ENCODE measurements at places on chromosomes 13 and 19. TPM values are rescaled to one million over a fixed set of nuclear protein-coding genes. Genes with fewer than 3 reads are reported as not detected.

DNA sequence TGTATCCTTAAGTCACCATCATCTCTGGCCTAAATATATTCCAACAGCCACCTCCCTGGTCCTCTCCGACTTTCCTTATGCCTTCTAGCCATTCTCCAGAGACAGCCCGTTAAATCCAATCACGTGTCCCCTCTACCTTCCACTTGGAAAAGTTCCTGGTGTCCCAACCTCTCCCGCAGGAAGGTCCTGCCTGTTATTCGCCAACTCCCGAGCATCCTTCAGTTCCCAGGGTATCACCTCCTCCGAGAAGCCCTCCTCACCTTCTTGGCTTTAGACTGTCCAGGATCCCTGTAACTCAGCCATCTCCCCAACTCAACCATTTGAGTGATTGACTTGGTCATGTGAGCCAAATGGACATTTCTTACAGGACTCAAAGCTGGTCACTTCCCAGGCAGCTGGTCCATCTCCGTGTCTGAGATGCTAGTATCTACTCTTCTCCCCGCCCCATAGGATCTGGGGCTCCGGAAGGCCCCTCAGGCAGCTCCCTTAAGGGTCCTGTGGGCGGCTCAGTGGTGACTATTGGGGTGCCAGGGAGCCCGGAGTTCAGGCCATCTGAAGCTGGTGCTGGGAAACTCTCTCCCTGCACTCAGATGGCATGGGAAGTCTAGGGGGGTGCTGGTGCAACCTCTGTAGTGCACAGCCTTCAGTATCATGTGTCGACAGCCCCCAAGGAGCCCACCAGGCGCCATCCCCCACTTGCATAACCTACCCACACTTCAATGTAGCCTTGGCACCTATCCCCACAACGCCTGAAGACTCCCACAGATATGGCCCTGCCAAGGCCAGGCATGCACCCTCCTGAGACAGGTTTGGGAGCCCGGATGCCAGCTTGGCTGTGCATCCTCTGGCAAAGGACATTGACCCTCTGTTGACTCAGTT is 27.9 kb upstream of the NANOS3 start:
- no peak for DNase-seq

- DNase-seq = no peak
Observed at GRCh38 chr19:2507109-2507508, 31.2 kb downstream of the GADD45B start.

DNA sequence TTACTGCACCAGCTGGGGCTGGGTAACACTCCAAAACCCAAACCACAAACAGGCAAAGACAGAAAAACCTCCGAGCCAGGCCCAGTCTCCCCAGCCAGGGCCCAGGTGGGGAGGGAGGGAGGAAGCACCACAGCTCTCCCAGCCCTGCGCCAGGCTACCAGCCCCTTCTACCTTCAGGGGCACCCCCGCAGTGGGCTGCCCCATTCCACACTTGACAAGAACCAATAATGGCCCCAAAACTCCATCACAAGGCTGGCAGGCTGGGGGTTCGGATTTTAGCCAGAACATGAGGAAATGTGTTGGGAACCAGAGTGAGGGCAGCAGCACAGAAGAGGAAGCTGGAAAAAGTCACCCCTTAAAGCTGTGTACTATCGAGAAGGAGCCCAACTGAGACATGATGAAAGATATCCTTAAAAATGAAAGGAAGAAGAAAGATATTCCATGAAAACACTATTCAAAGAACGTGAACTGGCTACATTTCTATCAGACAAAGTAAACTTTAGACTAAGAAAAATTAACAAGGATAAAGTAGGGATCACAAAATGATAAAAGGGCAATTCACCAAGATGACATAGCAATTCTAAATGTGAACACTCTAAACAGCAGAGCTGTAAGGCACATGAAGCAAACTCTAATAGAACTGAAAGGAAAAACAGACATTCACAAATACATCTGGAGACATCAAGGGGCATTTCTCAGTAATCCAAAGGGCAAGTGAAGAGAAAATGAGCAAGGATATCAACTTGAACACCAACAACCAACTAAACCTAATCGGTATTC is 12.9 kb downstream of the TUBGCP3 start:
- no peak for DNase-seq

DNA sequence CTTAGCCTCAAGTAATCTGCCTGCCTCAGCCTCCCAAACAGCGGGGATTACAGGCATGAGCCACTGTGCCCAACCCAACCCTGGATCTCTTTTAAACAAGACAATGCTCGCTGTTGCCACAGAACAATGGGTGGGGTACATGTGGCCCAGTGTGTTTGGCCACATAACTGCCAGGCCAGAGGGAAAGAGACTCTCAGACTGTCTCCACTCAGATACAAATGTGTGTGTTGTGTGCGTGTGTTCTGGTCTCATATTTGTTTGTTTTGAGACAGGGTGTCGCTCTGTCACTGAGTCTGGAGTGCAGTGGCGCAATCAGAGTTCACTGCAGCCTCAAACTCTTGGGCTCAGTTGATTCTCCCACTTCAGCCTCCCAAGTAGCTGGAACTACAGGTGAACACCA is 25.8 kb downstream of the LDLR start:
- DNase-seq = no peak

GRCh38 chr13:30881191-30881651 is 24.9 kb upstream of the MEDAG start:
- no peak for DNase-seq

DNA sequence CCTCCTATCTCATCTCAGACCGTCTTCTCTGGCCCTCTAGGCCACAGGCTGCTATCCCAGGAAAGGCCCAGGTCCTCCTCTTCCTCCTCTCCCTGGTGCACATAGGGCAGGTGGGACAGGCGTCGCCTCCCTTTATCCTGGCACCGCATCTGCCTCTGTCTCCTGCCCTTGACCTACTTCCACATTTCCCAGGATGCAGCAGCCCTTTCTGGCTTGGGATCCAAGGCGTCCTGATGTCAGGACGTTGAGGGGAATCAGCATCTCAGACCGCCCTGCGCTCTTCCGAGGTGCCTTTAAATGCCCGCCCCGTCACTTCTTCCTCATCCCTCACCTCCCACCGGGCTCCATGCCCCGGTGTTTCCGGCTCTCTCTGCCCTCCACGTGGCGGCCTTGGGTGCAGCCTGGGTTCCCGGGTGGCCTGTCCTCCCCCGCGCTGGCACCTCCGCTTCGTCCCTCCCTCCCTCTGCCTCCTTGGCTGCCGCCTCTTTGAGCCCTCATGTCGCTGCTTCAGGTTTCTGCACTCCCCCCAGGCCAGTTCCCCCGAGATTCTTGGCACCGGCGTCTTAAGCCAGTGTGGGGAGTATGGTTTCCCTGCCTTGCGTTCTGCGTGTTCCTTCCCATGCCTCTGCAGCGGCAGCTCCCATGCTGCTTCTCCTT is 66.3 kb downstream of the KDM4B start:
- DNase-seq = no peak

DNA sequence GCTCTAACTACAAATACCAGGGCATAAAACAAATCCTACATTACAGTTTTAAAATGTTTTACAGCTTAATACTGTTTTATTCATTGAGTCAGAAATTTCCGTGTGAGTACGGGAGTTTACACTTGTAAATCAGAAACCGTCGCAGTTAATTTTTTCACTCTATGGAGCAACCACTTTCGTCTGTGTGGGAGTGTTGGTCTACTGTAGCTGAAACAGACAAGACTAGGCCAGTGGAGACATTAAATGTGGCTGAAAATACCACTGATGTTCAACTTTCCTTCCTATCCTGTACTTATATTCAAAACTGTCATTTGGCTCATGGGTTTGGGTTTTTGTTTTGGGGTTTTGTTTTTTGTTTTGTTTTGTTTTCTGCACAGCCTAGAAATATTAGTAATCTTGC is 268.7 kb downstream of the DCT start:
- DNase-seq = no peak

DNA sequence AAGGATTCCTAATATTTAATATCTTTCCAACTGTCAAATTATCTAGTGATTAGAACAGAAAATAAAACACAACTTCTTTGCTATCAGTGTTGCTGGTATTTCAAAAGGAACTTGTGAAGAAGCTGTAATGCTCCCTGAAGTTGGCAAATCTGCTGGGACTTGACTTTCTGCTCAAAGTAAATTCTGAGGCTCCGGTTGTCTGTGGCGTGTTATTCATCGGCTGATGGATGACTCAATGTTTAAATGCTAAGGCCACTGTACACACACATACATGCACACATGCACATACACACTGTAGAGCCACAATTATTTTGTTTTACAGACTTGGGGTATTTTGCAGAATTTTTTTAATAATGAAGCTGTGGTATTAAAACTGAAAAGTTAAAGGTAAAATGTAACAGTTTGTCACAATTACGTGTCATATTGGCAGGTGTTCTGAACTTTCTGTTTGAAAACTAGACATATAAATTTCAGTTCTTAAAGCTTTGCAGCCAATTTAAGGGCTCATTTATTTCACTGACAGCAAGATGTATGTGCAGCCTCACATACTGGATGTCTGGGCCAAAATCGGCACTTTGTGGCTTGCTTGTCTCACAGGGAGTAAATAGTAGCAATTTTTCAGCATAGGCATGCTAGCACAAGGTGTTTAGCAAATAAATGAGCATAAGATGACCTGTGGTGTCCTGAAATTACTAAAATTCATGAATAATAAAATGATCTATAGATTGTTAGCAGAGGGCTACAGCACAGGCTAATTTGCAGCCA is 1691.7 kb upstream of the PCDH20 start:
- no peak for DNase-seq

- no peak for DNase-seq
Observed at GRCh38 chr19:46205183-46205984, 24.2 kb upstream of the IGFL1 start.

DNA sequence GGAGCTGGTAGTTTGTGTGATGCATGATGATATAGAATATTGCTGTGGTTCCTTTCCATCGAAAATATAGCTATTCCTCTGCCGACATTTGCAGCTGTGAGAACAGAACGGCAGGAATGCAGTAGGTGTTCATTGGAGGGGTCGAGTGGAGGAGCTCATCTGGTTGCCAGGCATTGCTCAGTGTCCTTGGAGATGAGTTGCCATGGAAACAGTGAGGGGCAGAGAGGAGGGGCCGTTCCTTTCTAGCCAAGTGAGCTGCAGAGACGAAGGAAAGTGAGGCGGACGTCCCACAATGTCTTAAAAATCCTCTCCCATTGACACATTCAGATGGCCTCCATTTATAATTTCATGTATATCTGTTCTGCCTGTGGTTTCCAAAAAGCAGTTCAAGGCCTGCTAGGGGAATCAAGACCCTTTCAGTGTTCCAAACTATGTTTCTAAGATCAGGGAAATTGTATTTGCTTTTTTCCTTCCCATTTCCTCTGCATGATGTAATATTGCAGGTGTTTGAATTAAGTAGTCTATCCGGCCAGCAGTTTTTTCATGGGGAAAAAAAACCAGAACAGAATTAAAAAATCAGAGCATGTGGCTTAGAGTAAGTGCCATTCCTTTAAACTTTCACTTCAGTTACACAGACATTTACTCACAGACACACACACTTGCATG is 41.2 kb upstream of the ZNF835 start:
- DNase-seq = no peak

GRCh38 chr13:111846391-111847159 is 220.4 kb upstream of the SOX1 start:
- DNase-seq = peak; percentile 61

GRCh38 chr13:66994097-66994496 is 236.0 kb downstream of the PCDH9 start:
- DNase-seq = peak; percentile 95

GRCh38 chr13:43988302-43988701 is 108.6 kb downstream of the LACC1 start:
- DNase-seq = no peak

DNA sequence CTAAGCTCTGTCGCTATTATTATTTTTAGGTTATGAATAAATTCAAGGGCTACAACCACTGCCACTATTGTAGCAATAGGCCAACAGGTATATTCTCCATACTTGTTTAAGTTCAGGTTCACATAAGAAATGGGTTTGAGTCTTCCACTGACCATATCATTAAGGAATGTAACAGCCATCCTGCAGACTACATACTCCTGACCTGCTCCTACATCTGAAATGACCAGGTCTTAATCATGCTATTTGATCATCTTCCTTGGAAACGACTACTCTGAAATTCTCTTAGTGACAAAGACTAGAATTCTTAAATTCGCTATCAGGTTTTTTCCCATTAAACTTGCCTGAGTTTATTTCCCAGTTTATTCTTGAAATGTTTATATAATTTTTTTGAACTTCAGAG is 66.8 kb downstream of the IPO5 start:
- no peak for DNase-seq

GRCh38 chr13:45940061-45940460 is 88.5 kb upstream of the SIAH3 start:
- DNase-seq = no peak

DNA sequence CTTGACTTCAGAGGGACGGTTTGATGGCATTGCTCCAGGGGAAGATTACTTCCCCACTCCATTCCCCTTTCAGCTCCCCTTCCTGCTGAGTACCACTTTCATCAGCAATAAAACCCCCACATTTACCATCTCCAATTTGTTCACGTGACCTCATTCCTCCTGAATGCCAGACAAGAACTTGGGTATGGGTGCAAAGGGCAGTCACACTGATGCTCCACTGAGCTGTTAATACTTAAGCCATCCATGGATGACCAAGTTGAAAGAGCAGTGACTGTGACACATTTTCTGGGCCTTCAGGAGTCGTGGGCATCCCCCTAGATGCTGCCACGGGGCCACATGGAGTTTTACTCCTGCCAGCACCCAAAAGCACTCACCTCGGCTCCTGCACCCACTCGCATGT is 93.1 kb downstream of the STOML3 start:
- no peak for DNase-seq

DNA sequence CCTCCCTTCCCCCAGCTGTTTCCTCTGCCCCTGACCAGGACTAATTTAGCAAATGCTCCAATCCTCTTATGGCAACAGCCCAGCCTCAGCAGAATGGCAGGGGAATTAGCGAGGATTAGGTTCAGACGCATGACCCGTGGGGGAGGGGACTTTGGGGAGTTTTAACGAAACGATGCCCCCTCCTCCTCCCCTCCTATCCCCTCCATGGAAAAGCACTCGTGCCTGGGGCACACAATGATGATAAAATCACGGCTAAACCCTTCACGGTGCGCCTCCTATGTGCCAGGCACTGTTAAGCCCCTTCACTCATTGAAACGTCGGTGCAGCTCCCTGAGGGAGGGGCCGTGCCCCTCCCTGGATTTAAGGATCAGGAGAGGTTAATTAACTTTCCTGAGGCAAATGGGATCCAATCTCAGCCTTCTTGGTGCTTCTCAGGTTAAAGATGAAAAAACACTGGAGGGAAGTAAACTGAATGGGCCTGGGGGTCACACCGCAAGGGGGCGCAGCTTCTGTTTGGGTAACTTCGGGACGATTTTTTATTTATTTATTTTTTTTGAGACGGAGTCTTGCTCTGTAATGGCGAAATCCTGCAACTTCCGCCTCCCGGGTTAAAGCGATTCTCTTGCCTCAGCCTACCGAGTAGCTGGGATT is 10.1 kb upstream of the TPRX2 start:
- peak; percentile 93 for DNase-seq

GRCh38 chr19:38706792-38707511 is 37.3 kb downstream of the CAPN12 start:
- peak; percentile 41 for DNase-seq

GRCh38 chr19:49094505-49095482 is 9.5 kb downstream of the SNRNP70 start:
- DNase-seq = no peak

KLK8 gene
- total RNA-seq = 4.6 TPM

SLC10A2 gene
- total RNA-seq = not detected

RFC3 gene
- total RNA-seq = 75.5 TPM

STXBP2 gene
- 55.8 TPM for total RNA-seq

LRRC8E gene
- 4.8 TPM for total RNA-seq

TEX101 gene
- total RNA-seq = not detected

FARP1 gene
- 82.5 TPM for total RNA-seq

TRIM28 gene
- 1,208 TPM for total RNA-seq

NANOS3 gene
- total RNA-seq = not detected

AMH gene
- 2.6 TPM for total RNA-seq

NRTN gene
- total RNA-seq = 4.0 TPM

PSG3 gene
- not detected for total RNA-seq

PTGER1 gene
- 1.2 TPM for total RNA-seq

PRR20B gene
- not detected for total RNA-seq
